Bone marrow (tissue), 2 donors: ENCODE measurements at places on chromosomes 13 and 19.

GRCh38 chr19:13817018-13817614 lies 21.9 kb downstream of the ZSWIM4 start:
- DNase-seq, result no peak

GRCh38 chr19:45136507-45137178 lies 24.1 kb downstream of the NKPD1 start:
- no peak for DNase-seq

DNA sequence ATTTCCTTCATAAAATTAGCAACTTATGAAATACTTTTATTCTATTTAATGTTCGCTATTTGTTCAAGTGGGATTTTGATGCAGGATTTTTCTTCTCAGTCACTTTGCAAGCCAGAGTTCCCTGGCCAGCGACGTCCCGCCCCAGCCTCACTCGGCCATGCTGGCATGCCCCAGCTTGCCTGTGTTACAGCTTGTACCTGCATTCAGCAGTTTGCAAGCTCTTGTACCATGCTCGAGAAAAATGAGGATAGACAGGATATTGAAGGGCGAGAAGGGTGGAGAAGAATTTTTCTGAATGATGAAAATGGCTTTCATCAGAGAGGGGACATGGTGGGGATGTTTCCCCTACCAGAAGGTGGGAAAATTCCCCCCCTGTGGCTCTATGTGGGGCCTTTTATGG lies 2180.2 kb upstream of the PCDH20 start:
- no peak for DNase-seq

DNA sequence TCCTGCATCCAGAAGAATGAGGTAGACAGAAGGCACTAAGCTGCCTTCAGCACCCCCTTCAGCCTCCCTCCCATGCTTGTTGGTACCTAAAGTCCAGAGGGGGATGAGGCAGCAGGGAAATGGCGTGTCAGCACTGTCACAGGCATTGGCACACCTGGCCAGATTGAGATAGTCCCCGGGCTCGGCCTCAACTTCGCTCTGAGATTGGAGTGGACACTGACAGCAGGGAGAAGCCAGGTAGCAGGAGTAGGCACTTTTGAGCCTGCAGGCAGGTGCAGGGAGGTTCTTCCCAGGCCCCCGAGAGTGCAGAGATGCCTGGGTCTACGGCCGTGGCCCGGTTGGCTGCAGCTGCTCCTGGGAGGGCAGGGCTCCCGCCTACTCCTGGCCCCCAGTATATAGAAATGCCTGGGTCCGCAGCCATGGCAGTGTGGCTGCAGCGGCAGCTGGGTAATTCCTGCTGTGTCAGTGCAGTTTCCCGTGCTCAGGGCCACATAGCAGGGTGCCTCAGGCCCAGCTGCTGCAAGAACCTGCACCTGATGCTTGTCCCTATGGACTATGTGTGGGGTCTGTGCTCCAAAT lies 160.3 kb downstream of the SLITRK6 start:
- no peak for DNase-seq

DNA sequence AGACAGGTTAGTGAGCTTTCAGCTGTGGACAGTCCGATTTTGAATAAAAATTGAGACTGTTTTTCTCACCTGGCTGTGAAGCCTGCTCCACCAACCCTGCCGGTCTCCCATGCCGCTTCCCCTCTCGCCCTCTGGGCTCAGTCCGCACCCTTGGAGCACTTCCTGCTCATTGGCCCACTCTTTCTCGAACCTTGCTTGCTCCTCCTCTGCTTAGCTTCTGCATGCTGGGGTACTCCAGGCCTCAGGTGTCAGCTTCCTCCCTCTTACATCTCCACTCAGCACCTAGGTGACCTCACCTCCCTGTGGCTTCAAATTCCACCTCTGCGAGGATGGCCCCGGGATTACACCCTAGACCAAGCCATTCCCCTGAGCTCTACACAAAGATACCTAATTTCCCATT lies 39.6 kb downstream of the C13orf42 start:
- no peak for DNase-seq
